ENCODE measurements at places on chromosomes 4 and X.

- no peak for DNase-seq
Observed at GRCh38 chr4:72432975-72433374, 136.0 kb downstream of the ADAMTS3 start.

GRCh38 chr4:128830906-128831503 is 21.5 kb downstream of the JADE1 start:
- DNase-seq = no peak

GRCh38 chr4:39621582-39621981 is 17.1 kb downstream of the SMIM14 start:
- no peak for DNase-seq

- no peak for DNase-seq
Observed at GRCh38 chr4:26299254-26299882, 21.4 kb upstream of the RBPJ start.

DNA sequence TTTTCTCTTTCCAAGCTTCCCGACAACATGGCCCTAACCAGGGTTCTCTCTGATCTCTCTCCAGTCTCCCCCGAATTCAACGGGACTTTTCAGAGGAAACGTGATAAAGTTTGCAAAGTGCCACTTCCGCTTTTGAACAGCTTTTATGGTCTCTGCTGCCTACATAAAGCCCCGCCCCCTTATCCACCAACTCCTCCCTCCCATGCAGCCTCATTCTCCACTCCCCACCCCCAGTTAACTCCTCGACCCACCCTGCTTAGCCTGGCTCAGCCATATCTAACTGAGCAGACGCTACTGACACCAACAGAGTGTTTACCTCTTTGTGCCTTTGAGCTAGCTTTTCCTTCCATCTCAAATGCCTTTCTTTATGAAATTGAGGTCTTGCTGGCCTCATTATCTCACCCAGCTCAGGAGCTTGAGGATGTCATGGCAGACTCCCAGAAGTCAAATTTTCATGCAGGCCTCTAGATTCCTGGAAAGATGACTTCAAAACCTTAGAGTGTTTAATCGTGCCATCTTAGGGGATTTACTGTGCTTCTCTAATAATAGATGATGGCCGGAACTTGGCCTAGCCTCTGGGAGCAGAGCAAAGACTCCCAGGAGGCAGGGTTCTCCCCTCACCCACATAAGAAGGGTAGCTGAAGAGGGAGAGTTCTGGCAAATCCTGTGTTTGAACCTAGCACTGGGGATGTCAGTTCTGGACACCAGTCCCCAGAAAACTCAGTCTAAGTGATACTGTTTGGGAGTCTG is 606.0 kb downstream of the BCOR start:
- peak; percentile 5 for DNase-seq

GRCh38 chr4:80798082-80798481 is 232.4 kb upstream of the BMP3 start:
- DNase-seq = no peak

DNA sequence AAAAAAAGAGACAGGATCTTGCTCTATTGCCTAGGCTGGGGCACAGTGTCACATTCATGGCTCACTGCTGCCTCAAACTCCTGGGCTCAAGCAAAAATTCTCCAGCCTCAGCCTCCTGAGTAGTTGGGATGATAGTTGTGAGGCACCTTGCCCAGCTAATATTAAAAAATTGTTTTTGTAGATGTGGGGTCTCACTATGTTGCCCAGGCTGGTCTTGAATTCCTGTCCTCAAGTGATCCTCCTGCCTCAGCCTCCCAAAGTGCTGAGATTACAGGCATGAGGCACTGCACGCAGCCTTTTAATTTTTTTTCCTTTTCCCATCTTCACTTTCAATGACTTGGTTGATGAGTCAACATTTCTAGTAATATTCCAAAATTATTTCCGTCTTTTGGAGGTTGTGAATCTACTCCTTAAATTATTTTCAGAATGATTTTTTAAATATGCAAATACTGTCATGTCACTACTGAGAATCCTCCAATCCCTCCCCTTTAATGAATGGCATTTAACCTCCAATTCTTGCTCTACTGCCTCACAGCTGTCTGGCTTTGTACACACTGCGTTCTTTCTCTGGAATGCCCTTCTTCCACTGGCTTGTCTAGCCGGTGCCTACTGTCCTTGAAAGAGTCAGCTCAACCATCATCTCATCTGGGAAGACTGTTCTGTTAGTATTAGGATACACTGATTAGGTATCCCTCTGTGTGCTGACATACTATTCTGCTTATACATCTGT is 27.5 kb upstream of the DCTD start:
- DNase-seq = no peak

DNA sequence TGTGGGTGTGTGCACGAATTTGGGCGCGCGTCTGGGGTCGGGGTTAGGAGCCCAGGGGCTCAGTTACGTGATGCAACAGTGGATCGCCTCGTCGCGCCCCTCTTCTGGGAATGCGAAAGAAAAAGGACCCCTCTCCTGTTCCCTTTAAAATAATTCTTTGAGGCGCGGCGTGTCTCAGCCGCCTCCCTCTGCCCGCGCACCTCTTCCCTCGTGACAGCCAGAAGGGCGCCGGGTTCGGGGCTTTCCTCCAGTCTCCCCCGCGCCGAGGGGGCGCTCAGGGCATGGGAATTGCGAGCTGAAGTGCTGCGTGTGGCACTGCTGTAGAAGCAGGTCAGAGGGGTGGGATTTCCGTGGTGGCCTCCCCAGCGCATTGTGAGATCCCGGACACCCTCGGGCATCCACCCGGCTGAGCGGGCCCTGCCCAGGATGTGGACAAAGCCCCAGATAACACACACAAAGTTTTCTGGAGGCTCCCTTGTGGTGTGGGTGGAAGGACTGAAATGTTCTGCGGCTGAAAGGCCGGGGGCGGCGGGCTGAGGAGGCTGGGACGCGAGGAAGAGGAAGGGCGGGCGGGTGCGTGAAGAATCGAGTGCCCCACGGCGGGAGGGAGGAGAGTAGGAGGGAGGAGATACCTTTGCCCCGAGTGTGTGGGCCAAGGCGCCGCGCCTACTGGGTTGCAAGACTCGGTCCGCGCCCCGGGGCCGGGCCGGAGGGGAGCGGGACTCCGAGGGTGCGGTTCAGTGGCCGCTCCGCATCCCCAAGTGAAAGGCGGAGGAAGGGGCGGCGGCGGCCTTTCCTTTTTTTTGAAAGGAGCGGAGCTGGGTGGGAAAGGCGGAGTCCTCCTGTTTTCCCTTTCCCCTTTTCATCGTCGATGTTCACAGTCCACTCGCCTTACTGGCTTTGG is 752 bp downstream of the SEPTIN11 start:
- DNase-seq = peak; percentile 32

DNA sequence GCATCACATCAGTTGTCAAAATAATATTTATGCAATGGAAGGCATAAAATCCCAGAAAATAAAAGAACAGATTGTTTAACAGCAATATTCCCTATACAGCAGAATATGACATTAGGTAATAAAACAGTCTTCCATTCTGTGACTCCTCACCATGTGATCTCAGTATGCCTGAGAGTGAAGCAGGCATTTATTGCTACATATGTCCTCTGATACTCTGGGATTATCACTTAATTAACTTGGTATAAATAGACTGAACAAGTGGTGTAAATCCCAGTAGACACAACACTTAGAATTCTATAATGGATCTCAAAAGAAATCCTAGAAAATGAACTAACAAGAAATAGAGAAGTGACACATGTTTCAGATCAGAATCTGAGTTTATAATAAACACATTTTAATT is 841.3 kb downstream of the PDHA2 start:
- no peak for DNase-seq

GRCh38 chrX:70636218-70636617 is 191.6 kb downstream of the DLG3 start:
- no peak for DNase-seq

- DNase-seq = no peak
Observed at GRCh38 chrX:10240918-10241317, 84.1 kb downstream of the CLCN4 start.

DNA sequence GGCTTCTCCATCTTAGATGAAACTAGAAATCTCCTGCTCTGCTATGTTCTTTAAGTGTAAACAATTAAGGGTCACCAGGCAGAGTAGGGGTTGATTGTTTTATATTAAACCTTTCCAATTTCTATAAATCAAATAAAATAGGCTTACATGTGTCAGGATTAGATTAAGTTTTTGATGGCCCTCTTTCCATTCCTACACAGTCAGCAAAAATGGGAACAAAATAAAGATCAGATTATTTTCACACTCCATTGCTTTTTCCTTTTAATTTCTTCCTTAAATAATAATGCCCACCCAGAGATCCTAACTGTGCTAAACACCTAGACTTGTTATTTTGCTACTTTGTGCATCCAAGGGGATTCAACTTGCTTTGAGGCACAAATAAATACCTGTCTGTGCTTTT is 381.4 kb upstream of the MAGEB16 start:
- no peak for DNase-seq

DNA sequence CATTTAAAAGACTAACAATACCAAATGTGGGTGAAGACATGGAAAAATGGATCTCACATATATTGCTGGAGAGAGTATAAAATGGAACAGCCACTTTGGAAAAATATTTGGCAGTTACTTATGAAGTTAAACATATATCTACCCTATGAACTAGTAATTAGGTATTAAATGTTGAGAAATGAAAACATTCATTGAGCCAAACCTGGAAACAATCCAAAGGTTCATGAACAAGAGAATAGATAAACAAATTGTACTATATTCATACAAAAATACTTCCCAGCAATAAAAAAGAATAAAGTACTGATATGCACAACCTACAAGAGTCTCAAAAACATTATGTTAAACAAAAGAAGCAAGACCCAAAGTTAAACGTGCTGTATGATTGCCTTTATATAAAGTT is 4.0 kb upstream of the EGF start:
- no peak for DNase-seq

GRCh38 chrX:9708923-9709553 is 56.6 kb downstream of the GPR143 start:
- DNase-seq = peak; percentile 18

DNA sequence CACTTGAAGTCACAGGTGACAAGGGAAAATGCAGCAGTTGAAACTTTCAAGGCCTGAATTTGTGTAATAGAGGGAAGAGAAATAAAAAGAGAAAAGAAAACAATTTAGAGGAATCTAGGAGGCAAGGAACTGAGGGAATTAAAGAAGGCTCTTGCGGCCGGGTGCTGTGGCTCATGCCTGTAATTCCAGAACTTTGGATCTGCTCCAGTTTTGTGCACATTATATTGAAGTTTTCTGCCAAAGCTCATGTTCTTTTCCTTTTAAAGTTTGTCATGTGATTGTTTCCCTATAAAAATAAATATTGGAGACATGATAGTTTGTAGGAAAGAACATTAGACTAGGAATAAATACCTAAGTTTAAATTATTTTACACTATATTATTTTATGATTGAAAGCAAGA is 433.9 kb upstream of the CPEB2 start:
- DNase-seq = no peak

DNA sequence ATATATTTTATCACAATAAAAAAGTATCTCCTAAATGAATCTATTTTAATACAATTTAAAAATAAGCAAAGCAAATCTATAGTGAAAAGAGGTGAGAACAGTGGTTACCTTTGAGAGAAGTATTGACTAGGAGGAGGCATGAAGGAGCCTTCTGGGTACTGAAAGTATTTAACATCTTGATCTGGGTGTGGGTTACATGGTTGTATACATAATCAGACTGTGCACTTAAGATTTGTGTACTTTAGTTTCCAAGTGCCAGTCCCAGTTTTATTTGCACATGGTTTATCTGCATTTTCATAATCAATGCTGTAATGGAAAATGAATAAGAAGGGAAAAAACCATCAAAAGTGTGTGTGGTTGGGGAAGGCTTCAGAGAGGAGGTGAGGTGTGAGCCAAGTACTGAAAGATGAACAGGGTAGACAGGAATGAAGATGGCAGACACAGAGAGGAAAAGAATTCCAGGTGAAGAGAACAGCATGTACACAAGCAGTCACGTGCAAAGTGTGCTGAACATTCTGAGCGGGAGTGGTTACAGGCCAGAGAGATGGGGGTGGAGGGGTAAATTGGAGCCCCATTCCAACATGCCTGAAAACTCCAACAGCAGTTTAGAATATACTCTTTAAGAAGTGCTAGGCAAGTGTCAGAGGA is 14.6 kb downstream of the MAP7D2 start:
- DNase-seq = no peak

- no peak for DNase-seq
Observed at GRCh38 chr4:52371841-52372240, 287.3 kb downstream of the USP46 start.

DNA sequence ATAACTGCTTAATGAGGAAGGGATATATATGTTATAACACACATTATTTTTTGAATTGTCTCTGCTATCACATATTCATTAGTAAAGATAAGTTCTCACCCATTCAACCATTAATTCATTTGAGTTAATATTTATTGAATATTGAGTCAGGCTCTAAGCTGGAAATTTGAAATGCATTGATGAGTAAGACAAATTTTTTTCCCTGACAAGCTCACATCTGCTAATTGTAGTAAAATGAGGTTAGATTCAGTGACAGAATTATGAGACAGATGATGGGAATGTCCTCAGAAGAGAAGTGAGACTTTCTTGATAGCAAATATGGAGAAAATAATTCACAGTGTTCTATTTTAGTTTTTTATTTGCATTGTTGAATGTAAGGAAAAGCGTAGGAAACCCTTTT is 194.3 kb downstream of the SLC4A4 start:
- DNase-seq = no peak

GRCh38 chrX:7582191-7582590 is 260.8 kb upstream of the VCX start:
- no peak for DNase-seq

DNA sequence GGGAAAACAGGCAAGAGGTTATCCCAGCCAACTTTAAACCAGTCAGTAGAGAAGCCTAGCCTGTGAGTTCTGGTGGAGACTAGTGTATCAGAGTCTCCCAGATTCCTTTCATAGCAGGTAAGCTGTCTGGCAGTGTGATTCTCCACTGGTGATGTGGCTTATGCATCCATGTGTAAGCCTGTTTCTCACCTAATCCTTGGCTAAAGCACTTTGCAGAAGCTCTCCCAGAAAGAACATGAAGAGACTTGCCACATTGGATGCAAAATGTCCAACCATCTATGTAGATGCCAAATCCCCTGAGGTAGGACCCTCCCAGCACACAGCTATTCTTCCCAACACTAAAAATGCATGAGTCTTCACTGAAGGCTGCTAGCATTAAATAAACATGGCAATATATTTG is 111.7 kb downstream of the CHRNA9 start:
- no peak for DNase-seq

DNA sequence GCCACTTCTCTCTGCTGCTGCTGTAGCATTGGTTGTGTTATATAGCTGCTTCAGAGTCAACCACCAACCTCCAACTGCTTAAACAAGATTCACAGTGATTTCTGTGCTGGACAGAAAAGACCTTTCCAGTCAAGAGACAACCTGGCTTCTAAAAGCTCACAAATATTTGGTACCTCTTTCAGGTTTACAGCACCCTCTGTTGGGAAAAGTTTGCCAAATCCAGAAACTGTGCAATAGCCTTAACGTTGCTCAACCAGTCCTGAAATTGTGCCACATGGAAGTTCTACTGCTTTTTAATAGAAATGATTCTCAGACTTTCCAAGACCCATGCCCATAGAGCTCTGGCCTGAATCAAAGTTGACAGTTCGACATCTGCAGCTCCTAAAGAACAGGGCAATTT is 842.1 kb upstream of the HTR2C start:
- no peak for DNase-seq

- DNase-seq = no peak
Observed at GRCh38 chrX:109667986-109668385, 43.0 kb upstream of the KCNE5 start.

GRCh38 chr4:8748236-8748575 is 123.4 kb downstream of the HMX1 start:
- no peak for DNase-seq

- no peak for DNase-seq
Observed at GRCh38 chr4:168496834-168497233, at the start of gene PALLD. TSS of gene PALLD (plus strand) at chr4:168497052.

GRCh38 chr4:48262926-48263325 is 6.7 kb downstream of the TEC start:
- no peak for DNase-seq

GRCh38 chr4:179110816-179111215 is 1668.6 kb upstream of the AGA start:
- no peak for DNase-seq

All from GM18507 (cell line).